WTC11 (cell line): ENCODE measurements at places on chromosomes 12 and 14.

DNA sequence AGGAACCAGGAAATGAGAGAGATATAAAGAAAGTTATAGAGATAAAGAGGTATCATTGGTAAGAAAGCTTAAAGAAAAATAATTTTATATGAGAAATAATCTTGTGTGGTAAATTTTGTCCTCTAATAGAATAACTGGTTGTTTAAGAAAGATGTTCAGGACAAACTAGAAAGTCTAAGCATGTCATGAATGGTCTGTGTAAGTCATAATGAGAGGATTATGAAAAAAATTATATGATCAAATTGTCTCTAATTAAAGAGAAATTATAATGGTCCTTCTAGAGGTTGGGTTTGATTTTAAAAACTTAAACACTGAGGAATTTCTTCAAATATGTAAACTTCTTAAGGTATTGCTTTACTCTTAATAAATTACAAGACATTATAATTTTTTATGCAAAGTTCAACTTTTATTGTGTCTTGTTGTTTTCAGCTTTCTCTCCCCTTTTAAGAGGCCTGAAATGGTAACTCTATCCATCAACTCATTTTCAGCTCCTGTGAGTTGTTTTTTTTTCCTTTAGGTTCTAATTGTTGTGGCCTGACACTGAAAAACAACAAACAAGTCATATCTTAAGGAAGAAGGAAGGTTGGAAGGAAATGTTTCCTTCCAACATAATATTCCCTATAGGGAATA, 88.2 kb upstream of the CNOT2 start:
- no peak for DNase-seq

GRCh38 chr14:101726954-101727302, 34.6 kb upstream of the PPP2R5C start:
- no peak for DNase-seq

GRCh38 chr12:7351177-7351576, 47.3 kb downstream of the ACSM4 start:
- DNase-seq, result no peak

- DNase-seq, result no peak
These were observed 615 bp downstream of the DDX51 start for GRCh38 chr12:132143336-132144071.

DNA sequence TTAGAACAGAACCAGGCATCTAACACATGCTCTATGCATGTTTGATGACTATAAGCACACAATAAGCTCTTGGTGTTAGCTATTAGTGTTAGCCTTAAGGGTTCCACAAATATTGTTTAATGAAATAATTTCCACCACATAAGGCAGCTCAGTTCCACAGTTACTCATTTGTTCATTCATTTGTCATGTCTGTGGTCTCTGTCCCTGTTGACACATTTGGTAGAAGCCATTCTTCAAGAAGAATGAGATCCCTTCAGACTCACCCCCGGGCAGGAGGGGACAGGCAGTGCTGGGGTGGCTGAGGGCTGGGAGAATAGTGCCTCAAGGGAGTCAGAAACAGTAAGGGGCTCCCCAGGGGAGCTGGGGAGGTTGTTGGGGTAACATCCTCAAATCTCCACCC, 3.7 kb upstream of the FAIM2 start:
- no peak for DNase-seq

GRCh38 chr12:30417697-30418231, 277.9 kb downstream of the IPO8 start:
- DNase-seq, result no peak

DNA sequence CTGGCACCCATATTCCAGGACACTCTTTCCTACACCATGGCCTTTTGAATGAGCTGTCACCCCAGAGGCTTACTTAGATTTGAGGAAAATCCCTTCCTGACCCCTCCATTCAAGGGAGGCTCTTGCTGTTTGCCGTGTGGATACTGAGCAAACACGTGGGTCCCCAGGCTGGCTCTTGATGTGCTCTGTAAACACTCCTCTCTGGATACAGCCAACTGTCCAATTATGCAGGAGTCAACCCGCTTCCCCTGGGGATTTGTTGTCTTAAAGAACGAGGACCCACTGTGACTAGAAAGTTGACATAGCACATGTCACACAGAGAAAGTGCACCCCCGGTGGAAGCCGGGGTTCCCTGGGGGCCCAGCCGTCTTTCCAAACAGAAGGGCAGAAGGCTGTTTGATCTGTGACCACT, 75.8 kb upstream of the CEP83 start:
- DNase-seq, result no peak

GRCh38 chr14:105260959-105261358, 12.6 kb downstream of the BTBD6 start:
- DNase-seq, result no peak

DNA sequence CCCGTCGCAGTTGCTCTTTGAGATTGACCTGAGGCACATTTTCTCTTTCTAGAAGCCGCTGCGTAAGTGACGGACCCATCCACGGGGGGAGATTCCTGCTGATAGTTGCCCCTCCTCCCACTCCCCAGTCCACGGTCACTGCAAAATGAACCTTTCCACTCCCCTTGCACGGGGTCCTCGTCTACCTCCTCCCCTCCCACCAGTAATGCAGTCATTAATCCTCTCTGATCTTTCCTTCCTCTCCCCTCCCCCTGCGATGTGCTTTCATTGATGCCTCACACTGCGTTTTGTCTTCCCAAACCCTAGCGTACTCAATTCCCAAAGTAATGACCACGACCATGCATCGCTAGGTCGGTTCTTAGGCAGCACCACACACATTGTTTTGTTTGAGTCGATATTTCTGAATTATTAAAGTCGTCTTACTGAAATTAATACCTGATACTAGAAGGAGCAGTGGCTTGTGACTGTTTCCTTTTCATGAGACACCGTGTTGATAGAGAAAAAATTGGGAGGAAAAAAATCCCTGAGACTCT, 857 bp downstream of the ETNK1 start:
- DNase-seq, result no peak

- no peak for DNase-seq
These were observed 489.1 kb upstream of the SYT1 start for GRCh38 chr12:78375461-78375860.

- DNase-seq, result no peak
These were observed 815 bp downstream of the DEGS2 start for GRCh38 chr14:100158566-100159093.

- no peak for DNase-seq
These were observed 6.3 kb upstream of the NYNRIN start for GRCh38 chr14:24392325-24393091.

DNA sequence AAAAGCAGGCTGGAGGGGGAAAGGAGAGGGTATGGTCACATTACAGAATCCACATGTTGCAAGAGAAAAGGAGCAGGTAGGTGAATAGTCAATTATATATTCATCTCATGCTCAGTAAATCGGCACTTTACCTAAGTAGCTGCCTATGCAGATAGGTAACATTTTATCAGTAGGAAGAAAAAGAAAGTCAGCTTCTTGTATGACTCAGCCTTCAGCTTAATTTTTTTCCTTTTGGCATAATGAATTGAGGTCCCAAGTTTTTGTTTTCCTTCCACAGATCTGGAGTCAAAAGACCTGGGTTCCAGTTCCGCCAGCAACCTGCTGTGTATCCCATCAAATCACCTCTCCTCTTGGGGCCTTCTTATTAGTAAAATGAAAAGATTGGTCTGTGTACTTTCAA, 6.0 kb upstream of the ACSM4 start:
- no peak for DNase-seq

DNA sequence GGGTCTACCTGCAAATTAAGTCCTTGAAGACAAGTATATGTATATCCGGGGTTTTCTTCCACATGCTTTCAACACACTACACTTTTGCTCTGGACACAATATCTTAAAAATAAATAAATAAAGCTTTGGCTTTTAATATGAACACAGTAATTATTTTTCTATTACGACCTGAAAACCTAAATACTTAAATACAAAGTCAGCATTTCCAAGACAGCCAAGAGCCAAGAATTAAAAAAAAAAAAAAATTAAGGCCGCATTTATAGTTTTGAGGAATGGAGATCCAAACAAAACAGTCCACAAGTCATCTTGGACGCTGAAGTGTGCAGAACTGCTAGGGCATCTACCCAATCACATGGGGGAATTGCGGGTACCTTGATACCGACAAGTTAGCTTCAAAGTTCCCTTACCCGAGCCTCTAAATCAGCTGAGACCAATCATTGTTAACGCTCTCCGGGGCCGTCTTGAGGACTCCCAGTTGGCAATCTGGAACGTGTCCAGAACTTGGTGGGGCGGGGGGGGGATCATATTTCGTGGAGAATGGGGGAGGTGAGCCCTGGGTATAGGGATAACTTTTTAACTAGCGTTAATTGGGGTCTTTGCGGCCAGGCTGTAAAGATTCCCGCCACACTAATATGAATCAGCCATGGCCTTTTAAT, 731 bp upstream of the PCNX4 start:
- DNase-seq, result no peak

- DNase-seq, result no peak
These were observed 33.5 kb downstream of the MED13L start for GRCh38 chr12:116244001-116244400.

DNA sequence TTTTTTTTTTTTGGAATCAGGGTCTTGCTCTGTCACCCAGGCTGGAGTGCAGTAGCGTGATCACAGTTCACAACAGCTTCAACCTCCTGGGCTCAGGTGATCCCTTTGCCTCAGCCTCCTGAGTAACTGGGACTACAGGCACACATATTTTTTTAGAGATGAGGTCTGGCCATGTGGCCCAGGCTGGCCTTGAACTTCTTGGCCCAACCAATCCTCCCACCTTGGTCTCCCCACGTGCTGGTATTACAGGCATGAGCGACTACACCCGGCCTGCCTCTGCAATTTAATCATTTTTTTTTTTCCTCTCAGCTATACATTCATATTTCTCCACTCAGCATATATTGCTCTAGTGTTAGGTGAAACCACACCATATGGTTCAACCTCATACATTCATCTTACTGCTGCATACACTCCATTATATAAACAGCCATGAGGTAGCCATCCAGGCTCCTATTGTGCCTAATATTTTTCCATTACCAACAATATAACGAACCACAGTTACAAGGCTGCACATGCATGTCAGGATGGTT, 7.1 kb downstream of the STX2 start:
- no peak for DNase-seq

DNA sequence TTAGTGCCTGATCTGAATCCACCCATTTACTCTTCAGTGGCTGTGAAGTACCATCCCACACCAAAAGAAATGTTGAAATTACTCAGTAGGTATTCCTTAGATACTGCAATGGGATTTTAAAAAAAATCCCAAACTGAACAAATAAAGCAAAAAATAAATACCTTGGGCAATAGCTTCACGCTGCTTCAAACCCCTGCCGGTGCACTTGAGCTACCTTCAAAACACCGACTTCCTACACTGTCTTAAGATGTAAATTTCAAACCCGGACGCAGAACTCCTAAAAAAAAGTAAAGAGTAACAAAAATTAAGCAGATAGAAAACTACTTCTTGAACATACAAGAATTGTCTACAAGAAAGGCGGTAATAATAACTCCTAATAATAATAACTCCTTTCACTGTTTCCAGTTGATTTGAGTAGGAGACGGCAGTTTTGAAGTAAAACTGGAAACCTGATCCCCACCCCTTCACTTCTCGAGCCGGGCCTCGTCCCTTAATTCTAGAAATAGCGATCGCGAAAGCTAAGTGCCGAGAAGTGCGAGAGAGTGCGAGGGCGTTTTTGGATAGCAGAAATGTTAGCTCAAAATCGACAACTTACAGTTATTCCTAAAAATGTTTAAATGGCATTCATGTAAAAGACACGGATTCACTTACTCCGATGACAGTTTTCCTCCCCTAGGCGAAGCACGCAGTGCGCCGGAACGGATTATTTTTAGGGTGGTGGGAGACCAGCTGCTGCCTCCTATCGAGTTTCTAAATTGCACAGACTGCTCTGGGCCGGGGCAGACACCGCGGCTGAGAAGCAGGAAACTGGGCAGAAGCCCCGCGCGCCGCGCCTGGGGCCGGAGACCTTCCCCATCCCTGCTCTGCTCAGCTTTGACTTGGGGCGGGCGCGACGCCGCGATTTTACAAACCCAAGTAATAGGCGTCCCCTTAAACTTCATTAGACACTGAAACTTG, at the start of gene ABCC9:
Gene ABCC9, minus strand, starts transcription at position 878 of the 957 bp plus-strand sequence. CDS start 4,752 bp downstream, outside the sequence.
- DNase-seq, result peak; percentile 55

DNA sequence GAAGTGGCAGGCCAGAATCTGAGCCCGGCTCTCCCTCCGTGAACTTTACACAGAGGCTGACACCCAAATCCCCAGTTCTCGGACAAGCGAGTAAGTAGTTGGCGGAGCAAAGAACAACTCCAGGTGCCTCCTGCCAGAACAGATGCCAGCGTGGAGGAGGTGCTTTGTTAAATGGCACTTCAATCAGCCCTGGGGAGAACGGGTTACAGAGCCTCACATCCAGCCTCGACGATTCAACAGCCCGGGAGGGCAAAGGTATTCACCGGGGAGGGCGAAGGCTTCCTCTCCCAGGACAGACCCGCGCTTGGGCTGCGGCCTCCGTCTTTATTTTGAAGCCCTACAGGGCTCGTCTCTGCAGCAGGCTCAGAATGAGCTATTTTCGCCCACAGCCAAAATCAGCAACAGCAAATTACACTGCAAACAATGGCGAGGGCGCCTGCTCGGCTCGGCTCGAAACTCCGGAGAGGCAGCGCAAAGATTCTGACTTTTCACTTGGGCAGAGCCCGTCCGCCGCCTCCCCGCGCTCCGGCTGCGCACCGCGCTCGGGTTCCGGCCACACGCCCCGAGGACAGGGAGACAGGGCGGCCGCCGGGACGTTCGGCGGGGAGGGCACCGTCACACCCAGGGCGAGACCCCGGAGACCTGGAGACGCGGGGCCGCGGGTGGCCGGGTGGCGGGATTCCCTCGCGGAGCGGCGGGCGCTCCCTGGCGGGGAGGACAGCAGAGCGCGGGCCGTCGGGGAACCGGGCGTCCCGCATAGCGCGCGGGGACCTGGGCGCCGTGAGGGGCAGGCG, 811 bp downstream of the TMCC3 start:
- peak; percentile 47 for DNase-seq

DNA sequence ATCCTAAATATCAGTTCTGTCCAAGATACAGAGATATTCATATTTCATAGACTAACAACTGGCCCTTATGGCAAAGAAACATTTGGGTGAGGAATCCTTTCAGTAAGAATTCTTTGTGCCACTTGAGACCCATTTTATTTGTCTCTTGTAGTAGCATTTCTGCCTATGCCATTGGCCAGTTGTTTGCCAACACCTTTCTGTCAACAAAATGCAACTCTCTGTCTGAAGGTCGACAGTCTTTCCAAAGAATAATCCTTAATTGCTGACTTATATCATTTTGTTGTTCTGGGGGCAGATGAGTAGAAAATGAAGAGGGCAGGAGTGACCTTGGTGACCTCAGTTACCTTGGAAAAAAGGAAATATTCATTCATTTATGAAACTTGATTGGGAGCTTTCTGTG, 10.9 kb downstream of the IFT43 start:
- no peak for DNase-seq

- no peak for DNase-seq
These were observed 5.5 kb downstream of the CCDC92 start for GRCh38 chr12:123967121-123967586.

DNA sequence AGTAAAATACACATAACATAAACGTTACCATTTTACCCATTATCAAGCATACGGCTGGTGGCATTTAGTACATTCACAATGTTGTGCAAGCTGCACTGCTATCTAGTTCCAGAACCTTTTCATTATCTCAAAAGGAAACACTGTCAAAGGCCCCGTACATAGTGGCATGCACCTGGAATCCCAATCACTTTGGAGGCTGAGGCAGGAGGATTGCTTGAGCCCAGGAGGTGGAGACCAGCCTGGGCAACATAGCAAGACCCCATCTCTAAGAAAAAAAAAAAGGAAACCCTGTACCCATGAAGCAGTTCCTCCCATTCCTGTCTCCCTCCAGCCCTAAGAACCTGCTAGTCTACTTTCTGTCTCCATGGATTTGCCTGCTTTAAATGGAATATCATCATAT, 7.4 kb upstream of the HVCN1 start:
- DNase-seq, result no peak
